NB4 (cell line): ENCODE measurements at places on chromosomes 13 and 19.

DNA sequence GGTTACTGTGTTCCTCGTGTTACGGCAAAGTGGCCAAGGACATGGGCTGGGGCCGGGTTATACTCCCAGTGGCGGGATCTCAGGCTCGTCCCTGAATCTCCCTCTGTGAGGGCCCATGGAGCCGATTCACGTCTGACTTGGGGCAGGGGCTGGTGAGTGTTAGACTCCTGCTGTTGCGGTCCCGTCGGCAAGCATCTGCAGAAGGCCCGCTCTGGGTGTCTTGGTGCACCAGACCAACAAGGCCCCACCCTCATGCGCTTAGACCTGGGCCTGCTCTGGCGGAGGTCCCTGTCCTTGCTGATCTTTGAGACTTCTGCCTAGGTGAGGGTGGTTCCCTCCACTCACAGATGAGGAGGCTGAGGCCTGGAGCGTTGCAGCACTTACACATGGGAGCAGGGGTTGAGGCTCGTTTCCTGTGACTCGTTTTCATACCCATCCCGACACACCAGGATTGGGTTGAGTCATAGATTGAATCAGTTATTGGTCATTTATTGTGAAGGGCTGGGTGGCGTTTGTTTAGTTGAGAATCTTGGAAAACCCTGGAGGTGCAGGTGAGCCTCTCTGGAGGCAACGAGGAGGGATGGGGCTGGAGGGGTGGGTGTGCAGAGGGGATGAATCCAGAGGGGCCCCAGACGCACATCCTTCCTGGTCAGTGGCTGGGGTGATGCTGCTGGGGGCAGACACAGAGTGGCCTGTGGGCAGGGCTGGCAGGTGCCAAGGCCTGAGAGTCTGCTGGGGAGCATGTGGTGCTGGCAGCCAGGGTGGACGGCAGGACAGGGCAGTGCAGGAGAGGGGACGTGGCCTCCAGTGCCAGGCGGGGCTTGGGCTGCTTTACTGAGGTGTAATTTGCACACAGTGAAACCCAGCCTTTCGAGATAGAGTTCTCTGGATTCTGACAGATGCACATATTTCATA, 4.6 kb downstream of the EPN1 start:
- DNase-seq = no peak

DNA sequence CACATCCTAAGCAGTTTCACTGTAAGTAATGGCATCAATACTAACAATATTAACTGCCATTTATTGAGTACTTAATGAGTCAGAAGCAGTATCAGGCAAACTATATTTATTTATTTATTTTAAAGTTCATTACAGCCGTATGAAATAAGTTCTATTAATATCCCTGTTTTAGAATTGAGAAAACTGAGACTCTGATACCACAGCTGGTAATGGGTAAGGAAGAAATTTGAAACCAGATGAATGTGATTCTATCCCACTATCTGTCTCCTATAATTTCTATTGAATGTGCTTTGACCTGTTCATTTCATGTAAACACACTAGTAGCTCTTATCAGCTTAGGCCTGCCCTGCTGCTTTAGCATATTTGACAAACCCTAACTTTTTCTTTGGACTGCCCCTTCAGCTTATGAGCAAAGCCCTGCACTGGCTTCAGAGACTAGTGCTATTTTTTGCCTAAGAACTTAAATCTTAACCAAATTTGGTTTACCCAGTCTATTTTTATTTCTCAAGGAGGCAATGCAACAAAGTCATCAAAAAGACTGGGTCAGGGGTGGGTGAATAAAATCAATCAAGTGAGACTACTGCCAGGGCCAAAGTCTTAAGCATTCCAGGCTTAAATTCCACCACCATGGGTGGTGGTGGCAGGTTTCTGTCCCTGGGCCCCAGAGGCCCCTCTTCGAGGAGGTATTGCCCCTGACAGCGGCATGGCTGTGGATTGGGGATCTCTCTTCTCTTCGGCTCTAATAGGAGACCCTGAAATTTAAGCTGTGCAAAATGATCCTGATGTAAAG, 143.4 kb downstream of the DLEU7 start:
- DNase-seq = no peak

DNA sequence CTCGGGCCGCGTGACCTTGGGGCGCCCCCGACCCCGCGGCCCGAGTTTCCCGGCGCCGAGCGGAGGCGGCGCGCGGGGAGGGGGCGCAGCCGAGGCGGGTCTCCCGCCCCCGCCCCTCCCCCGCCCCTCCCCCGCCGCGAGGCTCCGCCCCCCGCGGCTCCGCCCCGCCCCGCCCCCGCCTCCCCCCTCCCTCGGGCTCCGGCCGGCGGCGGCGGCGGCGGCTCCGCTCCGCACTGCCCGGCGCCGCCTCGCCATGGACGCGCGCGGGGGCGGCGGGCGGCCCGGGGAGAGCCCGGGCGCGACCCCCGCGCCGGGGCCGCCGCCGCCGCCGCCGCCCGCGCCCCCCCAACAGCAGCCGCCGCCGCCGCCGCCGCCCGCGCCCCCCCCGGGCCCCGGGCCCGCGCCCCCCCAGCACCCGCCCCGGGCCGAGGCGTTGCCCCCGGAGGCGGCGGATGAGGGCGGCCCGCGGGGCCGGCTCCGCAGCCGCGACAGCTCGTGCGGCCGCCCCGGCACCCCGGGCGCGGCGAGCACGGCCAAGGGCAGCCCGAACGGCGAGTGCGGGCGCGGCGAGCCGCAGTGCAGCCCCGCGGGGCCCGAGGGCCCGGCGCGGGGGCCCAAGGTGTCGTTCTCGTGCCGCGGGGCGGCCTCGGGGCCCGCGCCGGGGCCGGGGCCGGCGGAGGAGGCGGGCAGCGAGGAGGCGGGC, at the start of gene HCN2:
Gene HCN2 (plus strand): TSS at position 189 of the 703 bp plus-strand sequence. CDS start 65 bp downstream, at position 254.
- no peak for DNase-seq

DNA sequence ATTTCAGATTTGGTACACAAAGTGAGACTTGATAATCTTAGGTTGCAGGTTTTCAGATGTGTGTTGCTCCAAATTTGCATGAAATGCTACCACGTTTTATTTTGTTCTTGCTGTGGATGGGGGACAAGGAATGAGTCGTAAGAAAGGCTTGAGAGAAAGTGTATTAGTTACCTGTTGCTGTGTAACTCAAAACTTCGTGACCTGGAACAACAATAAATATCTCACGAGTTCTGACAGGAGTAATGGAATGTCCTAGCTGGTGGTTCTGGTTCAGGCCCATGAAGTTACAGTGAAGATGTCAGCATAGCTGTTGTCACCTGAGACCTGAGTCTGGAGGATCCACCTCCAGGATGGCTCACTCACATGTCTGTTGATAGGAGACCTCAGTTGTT, 1.2 kb downstream of the ZNF8 start:
- no peak for DNase-seq

GRCh38 chr19:29497241-29497640, 28.6 kb upstream of the VSTM2B start:
- DNase-seq = no peak

- DNase-seq = peak; percentile 18
These were observed 1141.0 kb upstream of the PRR20A start for GRCh38 chr13:55999709-56000108.

- DNase-seq = no peak
These were observed 5.6 kb downstream of the TCF3 start for GRCh38 chr19:1646659-1647453.

GRCh38 chr19:485077-485476, 11.2 kb upstream of the MADCAM1 start:
- no peak for DNase-seq

- no peak for DNase-seq
These were observed 28.4 kb upstream of the CCNP start for GRCh38 chr19:40254714-40255418.

DNA sequence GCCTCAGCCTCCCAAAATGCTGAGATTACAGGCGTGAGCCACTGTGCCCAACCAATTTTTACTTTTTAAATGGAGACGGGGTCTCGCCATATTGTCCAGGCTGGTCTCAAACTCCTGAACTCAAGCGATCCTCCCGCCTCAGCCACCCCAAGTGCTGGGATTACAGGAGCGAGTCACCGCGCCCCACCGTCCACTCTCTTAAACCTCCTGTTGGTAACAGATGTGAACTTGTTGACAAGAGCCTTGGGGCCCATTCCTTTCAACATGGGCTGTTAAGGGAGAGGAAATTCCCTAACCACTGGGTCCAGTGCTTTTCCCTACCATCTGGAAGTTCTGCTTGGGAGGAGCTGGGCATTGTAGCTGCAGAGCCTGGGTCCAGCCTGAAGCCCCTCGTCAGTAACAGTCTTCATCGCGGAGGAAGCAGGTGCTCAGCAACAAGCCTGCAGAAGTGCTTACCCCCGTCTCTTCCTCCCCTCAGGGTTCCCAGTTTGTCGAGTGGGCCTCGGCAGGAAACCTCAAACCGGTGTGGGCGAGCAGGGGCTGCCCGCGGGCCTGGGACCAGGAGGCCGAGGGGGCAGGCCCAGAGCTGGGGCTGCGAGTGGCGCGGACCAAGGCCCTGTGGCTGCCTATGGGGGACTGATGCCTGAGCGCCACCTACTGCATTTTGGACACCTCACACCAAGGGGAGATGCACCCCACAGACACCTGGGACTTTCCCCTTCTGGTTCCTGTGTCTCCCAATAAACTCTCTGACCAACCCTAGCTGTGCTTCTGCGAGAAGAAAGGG, 4.0 kb upstream of the FLT3LG start:
- peak; percentile 89 for DNase-seq

DNA sequence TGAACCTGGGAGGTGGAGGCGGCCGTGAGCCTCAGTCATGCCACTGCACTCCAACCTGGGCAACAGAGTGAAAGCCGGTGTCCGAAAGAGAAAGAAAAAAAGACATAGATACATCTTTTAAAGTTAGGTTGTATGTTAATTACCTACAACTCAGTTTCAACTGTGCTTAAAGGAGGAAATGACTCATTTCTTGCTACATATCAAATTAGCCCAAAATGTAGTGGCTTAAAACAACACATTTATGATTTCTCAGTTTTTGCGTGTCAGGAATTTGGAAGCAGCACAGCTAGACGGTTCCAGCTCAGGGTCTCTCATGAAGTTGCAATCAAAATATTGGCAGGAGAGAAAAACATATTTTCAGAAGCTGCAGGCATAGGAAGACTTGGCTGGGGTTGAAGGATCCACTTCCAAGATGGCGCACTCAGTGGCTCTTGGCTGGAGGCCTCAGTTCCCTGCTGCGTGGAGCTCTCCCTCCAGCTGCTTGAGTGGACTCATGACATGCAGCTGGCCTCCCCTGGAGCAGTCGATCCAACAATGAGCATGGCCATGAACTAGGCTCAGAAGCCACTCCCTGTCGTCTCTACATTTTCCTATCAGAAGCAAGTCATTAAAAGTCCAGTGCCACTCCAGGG, 7.1 kb downstream of the LDLR start:
- peak; percentile 67 for DNase-seq

DNA sequence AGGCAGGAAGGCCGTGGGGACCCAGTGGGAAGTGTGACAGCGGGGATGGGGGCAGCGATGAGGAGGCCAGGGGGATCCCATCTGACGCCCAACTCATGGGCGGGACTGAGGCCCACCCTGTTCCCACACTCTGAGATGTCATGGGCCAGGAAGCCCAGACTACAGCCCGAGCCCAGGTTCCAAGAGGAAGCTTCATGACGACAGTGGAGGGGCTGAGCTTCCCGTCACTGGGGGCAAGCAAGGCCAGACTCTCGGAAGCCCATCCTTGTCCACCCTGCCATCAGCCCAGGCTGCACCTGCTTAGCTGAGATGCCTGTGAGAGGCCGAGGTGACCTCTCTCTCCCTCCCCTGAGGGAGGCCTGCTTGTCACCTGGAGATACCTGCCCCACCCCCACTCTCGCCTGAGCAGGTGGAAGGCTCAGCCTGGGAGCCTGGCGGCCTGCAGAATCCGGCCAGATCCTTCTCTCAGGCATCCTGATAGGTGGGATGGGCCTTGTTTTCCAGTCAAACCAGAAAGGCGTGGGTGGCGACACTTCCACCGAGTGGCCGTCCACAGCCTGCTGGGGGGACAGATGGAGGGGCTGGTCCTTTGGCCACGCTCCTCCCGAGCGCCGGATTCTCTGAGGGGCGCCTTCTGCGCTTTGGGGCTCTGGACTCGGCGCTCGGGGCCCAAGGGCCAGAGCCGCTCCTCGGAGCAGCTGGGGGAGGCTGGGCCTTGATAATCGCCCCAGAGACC, 4.8 kb downstream of the ZBTB7A start:
- no peak for DNase-seq

- DNase-seq = peak; percentile 34
These were observed 2.1 kb downstream of the ZNF575 start for GRCh38 chr19:43534816-43535761.

- DNase-seq = peak; percentile 84
These were observed 2.1 kb upstream of the SIGLEC8 start for GRCh38 chr19:51460164-51460992.

DNA sequence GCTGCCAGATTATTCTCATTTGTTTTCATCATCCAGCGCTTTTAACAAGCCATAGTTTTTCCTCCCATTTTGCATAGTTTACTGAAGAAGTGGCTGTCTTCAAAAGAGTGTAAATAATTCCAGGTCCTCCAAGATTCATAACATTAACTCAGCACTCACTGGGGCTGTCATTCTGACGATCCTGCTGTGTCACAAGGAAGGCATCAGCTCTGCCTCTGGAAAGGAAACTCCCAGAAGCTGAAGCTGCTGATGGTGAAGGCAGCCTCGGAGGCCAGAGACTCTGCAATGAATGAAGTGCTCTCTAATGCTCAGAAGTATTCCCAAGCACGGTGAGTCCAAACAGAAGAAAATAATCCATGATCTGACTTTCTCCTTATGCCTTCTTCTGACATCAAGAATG, 60.0 kb downstream of the FLT1 start:
- DNase-seq = no peak

DNA sequence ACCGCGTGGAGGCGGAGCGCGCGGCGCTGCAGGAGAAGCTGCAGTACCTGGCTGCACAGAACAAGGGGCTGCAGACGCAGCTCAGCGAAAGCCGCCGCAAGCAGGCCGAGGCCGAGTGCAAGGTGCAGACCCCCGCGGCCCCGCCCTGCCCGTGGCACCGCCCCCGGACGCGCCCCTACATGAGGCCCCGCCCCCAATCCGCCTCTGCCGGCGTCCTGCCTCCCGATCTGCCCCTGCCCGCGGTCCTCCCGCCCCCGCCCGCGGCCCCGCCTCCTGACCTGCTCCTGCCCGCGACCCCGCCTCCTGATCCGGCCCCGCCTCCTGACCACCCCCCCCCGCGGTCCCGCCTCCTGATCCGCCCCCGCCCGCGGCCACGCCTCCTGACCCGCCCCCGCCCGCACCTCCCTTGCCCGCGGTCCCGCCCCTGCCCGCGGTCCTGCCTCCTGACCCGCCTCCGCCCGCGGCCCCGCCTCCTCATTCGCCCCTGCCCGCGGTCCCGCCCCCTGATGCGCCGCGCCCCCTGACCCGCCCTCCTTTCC, 11.7 kb downstream of the PRR36 start:
- DNase-seq = peak; percentile 46

GRCh38 chr19:40059624-40060023, 3.6 kb upstream of the ZNF780B start:
- no peak for DNase-seq

- no peak for DNase-seq
These were observed 678.9 kb upstream of the SLITRK5 start for GRCh38 chr13:86992251-86992650.

GRCh38 chr13:48594096-48594815, 59.5 kb upstream of the CYSLTR2 start:
- DNase-seq = no peak

DNA sequence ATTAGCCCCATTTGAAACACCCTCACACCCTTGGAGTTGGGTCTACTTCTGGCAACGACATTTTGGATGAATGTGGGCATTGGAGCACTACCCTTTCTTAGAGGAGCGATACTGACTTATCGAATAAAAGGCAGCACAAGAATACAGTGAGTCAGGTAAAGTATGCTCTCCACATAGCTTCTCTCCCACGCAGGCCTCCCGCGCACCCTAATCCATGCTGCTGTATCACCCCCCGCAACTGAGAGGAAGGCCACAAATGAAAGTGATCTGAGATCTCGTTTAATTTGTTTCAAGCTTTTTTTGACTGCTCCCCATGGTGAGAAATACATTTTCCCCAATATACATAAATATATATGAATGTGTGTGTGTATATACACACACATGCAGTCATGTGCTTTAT, 25.4 kb upstream of the AKAP11 start:
- DNase-seq = no peak
